ENCODE measurements at places on chromosomes 16 and 17. TPM values are rescaled to one million over a fixed set of nuclear protein-coding genes. Genes with fewer than 3 reads are reported as not detected.

The SLC35G6 gene
- 0.34 TPM for total RNA-seq

GRCh38 chr17:64163468-64163867 lies 33.5 kb upstream of the ERN1 start:
- DNase-seq, result no peak

GRCh38 chr16:48478393-48478792 lies 93.2 kb upstream of the SIAH1 start:
- no peak for DNase-seq

The TBKBP1 gene
- total RNA-seq, result 30.7 TPM

Data from glutamatergic neuron (in vitro differentiated cells).